HepG2 (cell line): ENCODE measurements at places on chromosomes 6 and 20.

DNA sequence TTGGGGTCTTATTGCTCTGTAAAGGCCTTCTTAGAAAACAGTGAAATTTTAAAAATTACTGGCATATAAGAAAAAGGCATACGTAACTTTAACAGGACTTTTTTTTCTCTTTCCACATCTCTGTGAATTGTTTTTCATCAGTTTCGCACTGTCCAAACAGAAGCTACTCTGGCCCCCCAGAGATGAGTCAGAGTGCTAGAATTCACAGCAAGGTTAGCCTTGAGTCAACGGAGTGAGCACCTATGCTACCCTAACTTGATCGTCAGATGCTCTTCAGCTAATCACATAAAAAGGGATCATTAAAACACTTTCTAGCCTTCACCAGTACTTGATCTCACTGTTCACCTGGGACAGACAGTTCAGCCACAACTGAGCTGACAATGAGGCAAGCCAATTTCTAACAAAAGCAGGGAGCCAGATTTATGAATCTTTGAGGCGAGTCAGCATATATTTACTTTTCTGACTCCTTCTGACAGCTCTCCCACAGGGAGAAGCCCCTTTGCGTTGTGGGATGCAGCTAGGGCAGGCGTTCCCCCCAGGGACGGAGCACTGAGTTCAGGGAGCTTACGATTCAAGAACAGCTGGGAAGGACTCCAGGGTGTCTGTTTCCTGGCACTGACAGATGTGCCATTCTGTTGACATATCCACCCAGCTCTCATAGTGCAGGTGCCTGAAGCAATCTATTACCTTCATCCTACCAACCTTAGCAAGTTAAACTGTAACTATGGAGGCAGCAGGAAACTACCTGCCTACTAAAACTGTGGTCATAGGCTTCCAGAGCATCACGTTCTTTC, 46.4 kb upstream of the SPDEF start:
- DNase-seq: peak; percentile 82

- no peak for DNase-seq
Observed at GRCh38 chr6:34530753-34531365, 25.3 kb downstream of the SPDEF start.

DNA sequence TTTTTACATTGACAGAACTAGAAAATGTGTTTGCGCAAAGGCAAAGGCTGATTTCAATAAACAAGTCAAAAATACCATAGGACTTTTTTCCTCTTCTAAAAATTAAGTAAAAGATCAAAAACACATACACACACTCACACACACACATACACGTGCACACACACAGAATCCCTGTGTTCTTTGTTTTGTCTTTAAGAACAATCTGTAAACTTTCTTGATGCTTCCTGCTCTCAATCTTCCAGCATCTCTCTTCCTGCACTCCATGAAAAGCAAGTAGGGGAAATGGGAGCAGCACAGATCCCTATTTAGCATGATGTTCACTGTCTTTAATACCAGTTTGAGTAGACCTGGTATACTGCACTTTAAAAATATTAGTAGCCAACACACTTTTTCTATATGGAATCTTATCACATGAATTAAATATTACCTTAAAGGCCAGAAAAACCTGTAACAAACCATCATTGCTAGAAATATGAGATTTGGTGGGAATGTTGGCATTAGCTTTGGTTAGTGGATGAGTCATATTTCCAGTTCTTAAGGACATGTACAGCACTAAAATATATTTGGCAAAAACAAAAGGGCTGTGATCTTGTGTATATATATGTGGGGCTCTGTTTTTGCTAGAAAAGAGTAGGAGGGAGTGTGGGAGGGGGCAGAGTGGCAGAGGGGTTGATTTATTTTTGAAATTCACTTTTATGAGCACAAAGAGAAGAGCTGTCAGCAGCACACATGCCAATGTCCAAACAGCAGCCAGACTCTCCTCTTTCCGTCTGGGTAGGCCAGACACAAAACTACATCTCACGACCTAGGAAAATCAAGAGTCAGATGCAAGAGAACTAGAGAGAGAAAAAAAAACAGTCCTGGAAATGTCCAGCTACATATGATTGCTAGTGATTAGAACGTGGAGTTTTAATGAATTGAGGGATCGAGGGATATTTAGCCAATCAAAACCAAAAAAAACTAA, 4.6 kb downstream of the PTPRK start:
- DNase-seq: no peak

DNA sequence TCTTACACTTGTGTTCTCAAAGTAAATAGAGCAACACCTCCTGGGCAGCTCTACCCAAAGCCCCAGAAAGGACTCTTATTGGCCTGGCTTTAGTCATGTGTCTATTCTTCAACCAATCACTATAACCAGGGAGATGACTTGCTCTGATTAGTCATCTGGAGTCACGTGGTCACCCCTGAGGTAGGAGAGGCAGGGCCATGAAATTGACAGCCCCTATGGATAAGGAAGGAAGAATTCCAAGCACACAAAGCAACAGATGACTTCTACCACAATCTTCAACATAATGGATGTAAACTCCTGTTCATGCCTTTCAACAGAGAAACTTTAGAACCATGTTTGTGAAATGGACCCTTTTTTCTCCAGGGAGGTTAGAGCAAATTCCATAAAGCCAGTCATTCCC, 24.6 kb upstream of the EYA2 start:
- no peak for DNase-seq

DNA sequence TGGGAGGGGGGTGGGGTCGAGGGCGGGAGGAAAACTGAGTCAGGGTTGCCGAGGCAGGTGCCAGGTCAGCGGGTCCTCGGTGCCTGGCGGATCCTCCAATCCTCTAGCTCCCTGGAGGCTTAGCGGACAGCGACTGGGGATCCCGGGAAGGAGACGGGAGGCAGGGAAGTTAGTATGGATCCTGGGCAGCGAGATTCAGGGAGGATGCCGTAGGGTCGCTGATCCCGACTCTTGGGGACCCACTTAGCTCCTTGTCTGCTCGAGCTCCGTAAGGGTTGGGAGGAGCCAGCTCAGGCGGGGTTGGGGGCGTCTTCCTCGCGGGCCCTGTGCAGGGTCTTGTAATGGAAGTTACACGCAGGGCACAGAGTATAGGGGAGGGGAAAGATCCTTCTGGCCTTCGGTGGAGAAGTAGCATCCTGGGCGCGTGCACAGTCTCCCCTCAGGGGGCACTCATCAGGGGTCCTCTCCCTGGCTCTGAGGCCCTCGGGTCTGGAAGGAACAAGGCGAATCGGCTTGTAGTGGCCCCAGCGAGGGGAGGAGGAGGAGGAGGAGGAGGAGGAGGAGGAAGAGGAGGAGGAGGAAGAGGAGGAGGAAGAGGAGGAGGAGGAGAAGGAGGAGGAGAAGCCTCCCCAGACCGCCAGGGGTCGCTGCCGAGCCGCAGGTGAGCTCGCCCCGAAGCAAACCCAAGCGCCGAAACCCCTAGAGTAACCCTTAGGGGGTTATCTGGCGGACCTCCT, 6.4 kb upstream of the SLC12A5 start:
- DNase-seq: peak; percentile 52

GRCh38 chr6:127496471-127496870, 22.7 kb downstream of the MTCL3 start:
- DNase-seq: no peak

DNA sequence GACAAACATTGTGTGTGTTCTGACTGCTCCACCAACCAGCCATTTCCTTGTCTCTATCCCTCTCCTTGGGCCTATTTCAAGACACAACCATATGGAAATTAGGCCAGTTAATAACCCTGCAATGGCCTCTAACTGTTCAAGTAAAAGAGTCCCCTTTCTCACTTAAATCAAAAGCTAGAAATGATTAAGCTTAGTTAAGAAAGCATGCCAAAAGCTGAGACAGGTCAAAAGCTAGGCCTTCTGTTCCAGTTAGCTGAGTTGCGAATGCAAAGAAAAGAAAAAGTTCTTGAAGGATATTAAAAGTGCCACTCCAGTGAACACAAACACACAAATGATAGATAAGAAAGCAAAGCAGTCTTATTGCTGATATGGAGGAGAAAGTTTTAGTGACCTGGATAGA, 22.5 kb downstream of the SERINC1 start:
- no peak for DNase-seq

GRCh38 chr6:7894262-7895124, 16.1 kb downstream of the TXNDC5 start:
- no peak for DNase-seq

DNA sequence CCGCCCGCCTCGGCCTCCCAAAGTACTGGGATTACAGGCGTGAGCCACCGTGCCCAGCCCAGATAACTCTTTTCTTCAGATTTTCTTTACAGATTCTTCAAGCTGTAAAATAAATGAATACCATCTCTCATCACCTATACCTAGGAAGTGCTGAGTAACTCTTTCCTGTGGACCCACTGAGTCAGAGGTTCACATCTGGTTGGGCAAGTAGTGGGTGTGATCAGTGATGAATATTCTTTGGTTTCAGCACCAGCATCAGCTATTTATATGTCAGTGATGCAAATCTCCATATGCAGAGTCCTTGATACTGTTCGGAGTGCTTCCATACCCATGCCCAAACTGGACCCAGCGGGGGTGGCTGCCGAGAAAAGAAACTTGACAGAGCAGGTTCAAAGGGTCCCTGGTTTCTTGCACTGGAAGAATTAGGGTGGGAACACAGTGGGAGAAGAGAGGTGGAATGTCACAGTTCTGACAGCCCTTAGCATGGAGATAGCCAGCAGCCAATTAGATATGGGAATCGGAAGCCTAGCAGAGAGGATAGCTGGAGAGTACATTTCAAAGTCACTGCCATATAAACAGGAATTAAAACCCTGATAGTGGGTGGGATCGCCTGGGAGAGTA, 64.9 kb upstream of the DDR1 start:
- no peak for DNase-seq

GRCh38 chr6:105786890-105787655, 299.1 kb upstream of the PRDM1 start:
- no peak for DNase-seq

GRCh38 chr6:85483846-85484245, 34.0 kb downstream of the NT5E start:
- no peak for DNase-seq

DNA sequence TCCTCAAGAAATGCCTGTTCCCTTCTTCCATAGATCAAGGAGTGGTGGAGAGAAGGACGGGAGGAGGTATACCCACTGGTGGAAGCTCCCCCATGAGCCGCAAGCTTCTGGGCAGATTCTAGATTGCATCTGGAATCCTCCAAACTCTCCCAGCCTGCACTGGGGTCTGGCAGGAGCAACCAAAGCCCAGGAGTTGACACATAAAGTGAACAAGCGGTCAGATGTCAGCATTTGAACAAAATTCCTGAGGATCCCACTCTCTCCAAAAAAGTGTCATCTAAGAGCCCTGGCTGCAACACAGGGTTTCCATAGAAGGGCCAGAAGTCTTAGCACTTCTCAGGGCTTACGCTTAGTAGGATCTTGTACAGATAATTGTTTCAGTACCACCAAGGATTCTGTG, 88.2 kb downstream of the KCNB1 start:
- DNase-seq: no peak

- no peak for DNase-seq
Observed at GRCh38 chr20:48025661-48026060, 240.4 kb upstream of the SULF2 start.

DNA sequence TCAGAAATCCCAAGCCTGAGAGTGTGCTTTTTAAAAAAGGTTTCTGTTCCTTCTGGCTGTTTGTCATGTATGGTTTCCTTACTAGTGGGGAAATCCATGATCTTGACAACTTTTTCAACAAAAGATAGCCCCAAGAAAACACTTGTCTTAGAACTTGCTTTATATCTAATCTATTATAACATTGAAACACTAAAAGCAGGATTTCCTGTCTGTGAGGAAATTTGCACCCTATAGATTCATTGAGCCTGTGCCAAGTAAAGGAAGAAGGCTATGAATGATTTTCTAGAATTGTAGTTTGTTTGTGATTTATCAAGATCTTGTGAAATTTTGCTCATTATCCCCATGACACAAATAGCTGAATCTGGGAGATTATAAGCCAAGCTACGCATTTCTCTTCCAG, 238.6 kb upstream of the RIN2 start:
- DNase-seq: no peak

- DNase-seq: no peak
Observed at GRCh38 chr6:46138281-46138680, 8.5 kb downstream of the ENPP4 start.

- DNase-seq: no peak
Observed at GRCh38 chr20:1280195-1281102, 14.4 kb downstream of the SNPH start.

GRCh38 chr20:58906894-58907293, 54.4 kb downstream of the GNAS start:
- DNase-seq: no peak

GRCh38 chr6:4647414-4648365, 128.5 kb upstream of the CDYL start:
- peak; percentile 53 for DNase-seq

DNA sequence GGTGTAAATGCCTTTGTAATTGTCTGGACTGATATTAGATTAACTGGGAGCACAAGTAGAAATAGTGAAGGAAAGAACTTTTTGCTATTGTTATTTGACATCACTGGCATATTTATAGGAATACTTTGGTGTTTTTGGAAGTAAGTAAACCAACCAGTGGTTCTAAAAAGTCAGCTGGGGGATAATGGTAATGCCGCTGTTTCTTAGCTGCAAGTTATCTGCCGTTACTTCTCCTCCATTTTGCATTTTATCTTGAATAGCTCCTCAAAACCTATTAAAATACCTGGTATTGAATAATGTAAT, 3.8 kb downstream of the PTPN1 start:
- no peak for DNase-seq

DNA sequence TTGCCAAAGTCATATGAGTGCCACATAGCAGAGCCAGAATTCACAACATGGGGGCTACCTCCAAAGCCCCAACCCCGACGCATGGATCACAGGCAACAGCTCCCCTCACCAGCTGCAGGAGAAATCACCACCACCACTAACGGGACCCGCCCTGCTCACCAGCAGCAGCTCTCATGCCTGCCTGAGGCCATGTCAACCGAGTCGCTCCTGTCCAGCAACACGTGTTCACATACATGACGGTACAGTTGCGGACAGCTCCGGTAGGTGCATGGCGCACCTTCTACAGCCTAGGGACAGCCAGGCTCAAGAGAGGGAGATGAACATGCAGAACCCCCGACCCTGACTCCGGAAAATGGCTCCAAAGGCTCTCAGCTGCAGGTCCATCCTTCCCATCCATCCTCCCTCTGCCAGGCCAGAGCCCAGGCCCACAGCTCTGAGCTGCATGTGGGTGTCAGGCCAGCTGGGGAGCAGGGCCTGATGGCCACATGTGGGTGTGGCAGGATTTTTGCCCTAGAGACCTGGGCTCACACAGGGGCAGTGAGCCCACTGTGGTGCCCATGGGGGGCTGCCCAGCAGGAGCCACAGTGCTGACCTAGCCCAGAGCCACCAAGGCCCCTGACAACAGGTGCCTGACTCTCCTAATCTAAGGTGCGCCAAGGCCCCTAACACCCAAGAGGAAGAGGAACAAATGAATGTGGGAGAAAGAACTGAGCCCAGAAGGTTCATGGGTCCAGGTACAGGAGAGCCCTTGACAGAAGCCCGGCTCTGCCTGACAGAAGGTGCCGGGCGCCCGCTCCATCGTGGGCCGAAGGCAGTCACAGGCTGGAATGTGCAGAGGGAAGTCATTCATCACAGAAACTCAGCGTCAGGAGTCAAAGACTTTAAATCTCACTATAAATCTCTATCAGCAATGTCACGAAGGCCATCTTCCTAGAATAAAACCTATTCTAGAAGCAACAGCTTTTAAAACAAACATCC, 10.5 kb downstream of the RPS6KA2 start:
- DNase-seq: no peak
